ENCODE measurements at places on chromosomes 12 and 14.
A peak's percentile ranks its signal among the peaks of the same experiment; 100 is the strongest.

- DNase-seq: no peak
Measured at GRCh38 chr12:51270951-51271518, 820 bp upstream of the SMAGP start.

- DNase-seq: peak; percentile 75
Measured at GRCh38 chr14:95442633-95443021, 73.8 kb downstream of the SYNE3 start.

- DNase-seq: no peak
Measured at GRCh38 chr14:58829594-58829993, 191.8 kb downstream of the DACT1 start.

GRCh38 chr14:81472096-81472800 is 61.4 kb downstream of the SEL1L start:
- DNase-seq: no peak

GRCh38 chr12:67048371-67048770 is 220.8 kb upstream of the CAND1 start:
- DNase-seq: no peak

DNA sequence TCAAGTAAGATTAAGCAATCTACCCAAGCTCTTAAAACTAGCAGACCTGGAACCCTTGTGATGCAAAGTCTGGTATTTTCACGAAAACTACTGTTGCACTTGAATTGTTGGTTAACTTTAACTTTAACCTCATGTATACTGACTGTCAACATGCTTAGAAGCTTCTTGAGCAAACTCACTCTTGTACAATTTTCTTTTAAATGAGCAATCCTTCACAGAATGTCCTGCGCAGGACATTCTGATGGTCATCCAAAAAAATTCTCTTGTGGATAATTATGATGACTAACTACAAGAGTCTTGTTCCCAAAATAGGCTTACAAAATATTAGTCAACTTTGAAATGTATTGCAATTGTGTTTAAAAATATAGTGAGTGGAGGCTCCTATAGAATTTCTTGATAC is 54.0 kb upstream of the PDE3A start:
- DNase-seq: no peak

Measured in CD8-positive, alpha-beta T cell (primary cell).